Osteocyte (in vitro differentiated cells): ENCODE measurements at places on chromosomes 3 and 15.

- DNase-seq: no peak
These were observed 52.3 kb downstream of the NCEH1 start for GRCh38 chr3:172658344-172659245.

DNA sequence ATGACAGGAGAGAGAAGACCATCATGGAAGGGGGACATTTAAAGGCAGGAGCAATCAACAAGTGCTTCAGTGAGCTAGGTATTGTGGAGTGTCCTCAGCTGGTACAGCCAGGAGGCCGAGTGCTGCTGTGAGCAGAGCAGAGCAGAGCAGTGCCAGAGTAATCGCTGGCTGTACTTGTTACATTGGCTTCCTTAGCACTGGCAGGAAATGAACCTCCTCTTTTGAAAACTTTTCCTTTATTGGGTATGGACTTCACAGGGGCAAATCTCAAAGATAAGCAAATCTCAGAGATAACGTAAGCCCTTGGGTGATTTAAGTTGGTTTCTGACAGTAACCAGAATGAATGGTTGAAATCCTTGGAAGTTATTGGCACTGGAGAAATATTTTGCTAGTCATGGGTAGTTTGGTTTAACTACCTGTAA is 2.1 kb downstream of the SH3GL3 start:
- no peak for DNase-seq

GRCh38 chr3:42133500-42134298 is 42.5 kb downstream of the TRAK1 start:
- no peak for DNase-seq

GRCh38 chr3:182115328-182116015 is 403.7 kb downstream of the SOX2 start:
- DNase-seq: no peak

- DNase-seq: no peak
These were observed 5.1 kb downstream of the SLC38A3 start for GRCh38 chr3:50210176-50210509.

GRCh38 chr3:107242579-107242978 is 134.7 kb upstream of the CCDC54 start:
- DNase-seq: no peak

- DNase-seq: no peak
These were observed 171.8 kb upstream of the CDIN1 start for GRCh38 chr15:36407647-36408046.

DNA sequence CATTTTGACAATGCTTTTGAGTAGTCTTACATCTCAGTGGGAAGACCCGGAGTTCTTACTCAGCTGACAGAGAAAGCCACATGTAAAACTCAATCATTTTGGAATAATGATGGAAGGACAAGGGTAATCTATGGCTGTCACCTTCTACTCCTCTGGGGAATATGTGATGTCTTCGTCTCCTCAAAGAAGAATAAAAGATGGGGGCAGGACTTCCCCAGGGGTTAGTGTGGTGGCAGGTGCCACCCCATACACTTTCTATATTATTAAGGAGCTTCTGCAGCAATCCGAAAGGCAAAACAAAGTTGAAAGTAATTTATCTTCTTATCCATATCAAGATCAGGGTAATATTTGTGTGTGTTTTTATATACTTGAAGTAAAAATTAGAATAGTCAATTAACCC is 180.4 kb upstream of the TOPAZ1 start:
- no peak for DNase-seq

GRCh38 chr3:61060411-61060861 is 190.8 kb downstream of the FHIT start:
- DNase-seq: no peak

DNA sequence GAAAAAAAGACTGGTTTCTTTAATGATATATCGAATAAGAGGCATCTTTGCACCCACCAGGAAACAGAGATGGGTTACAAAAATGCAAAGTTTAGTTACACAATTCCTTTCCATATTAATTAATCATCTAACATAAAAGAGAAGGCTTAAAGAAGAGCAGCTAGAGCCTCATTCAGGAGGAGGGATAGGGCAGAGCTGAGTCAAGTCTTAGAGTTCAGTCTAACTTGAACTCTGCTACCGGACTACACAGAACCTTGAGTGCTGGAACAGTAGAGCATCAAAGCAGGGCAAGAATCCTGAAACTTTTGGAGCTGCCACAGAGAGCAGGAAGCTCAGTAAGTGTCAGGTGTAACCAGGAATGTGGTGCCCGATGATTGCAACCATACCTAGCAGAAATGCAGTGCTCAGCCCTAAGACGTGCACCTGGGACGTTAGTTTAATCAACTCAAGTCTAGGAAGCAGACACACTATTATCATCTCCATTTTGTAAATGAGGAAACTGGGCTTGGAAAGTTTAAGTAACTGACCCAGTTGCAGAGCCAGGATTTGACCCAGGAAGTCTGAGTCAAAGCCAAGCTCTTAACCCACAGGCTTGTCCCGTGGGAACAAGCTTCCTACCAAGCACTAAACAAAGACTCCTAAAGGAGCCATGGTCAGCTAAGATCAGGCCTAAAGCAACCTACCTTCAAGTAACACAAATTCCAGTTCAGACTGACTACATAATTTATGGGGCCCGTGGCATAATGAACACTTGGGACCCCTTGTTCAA is 187.4 kb downstream of the FOXP1 start:
- no peak for DNase-seq

GRCh38 chr3:76367281-76367680 is 581.9 kb upstream of the ZNF717 start:
- no peak for DNase-seq

DNA sequence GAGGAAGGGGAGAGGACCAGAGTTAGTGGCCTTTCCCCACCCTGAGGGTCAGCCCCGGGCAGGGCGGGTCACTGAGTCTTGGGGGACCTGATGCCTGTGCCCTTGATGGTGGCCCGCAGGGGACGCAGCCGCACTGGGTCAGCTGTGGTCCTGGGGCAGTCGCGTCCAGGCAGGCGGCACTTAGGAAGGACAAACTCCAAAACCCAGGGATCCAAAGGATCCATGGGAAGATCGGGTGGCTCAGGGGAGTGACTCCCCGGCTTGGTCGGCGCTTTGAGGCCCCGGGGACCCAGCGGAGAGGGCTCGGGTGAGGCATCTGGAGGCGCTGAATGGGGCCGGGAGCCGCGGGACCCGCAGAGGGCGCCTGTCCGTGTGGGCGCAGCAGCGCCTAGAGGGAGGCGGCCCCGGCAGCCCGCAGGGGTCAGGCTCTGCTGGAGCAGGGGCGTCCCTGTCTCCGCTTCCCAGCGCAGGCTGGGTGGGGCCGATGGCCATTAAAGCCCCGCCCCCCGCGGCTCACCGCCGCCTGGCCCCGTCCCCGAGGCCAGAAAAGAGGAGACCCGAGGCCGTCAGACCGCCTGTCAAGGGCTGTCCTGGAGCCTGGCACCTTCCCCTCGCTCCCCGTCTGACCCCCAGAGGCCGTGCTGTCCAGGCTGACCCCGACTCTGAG is 17.5 kb downstream of the CIDEC start:
- DNase-seq: no peak

DNA sequence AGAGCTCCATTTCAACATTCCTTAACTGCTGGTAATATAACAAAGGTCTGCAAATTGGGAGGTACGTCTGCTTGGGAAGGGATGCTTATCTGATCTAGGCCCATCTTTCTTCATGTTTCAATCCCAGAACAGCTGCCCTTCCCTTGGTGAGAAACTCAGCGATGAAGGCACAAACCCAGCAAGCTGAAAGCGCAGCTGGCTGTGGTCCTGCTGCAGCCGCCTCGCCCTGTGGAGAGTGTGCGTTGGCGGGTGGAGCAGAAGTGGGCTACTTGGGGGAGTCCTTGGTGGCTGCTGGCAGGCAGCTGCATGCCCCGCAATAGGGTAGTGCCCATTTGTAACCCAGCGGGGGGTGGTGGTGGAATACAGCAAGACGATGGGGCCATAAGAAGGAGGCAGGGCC is 160.6 kb upstream of the WNT5A start:
- no peak for DNase-seq

DNA sequence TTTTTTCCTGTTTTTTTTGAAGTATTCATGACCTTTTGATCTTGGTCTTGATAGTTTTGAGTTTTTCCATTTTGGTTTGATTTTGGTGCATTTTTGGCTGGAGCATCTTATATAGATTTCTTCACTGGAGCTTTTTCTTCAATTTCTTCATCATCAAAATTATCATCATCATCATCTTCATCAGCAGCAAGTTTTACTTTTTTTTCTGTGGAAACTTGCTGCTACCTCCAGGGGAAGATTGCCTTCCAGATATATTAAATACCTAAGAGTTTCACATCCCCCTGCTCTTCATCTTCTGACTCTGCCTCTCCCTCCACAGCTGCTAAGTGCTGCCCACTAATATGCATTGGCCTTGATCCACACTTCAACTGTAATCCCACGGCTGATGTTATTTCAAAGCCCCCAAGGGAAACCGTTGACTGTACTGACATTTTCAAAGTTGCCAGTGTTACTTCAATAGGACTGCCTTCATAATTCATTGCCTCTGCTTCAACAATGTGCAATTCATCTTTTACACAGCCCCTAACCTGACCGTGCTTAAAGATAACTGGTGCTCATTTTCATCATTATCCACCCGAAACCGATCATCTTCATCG is 151.7 kb downstream of the NR1D2 start:
- DNase-seq: no peak

- DNase-seq: no peak
These were observed 585 bp downstream of the CSK start for GRCh38 chr15:74782259-74783071.

GRCh38 chr15:39211108-39211979 is 369.5 kb upstream of the THBS1 start:
- no peak for DNase-seq

GRCh38 chr3:111967068-111967467 is 11.8 kb upstream of the ABHD10 start:
- DNase-seq: no peak

GRCh38 chr3:188335656-188336055 is 181.7 kb downstream of the LPP start:
- DNase-seq: no peak

- no peak for DNase-seq
These were observed 273.1 kb upstream of the ALCAM start for GRCh38 chr3:105093371-105094252.

- DNase-seq: no peak
These were observed 39.5 kb upstream of the SCAANT1 start for GRCh38 chr3:63951492-63952247.

DNA sequence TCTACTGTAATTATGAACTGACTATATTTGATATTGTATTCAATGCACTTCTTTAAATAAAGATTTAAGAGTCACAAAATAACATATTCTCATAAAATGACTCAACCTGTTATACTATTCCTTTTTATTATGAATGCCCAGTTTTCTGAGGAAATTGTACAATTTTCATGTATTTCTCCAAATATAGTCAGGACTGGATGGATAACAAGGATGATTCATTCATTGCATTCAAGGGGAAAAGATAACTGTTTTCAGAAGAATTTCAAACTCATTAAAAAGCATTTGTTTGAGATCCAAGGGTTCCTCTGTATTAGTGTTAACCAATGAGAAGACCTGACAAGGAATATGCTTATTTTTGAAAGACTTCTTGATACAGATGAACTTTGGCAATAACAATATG is 163.7 kb downstream of the MEIS2 start:
- no peak for DNase-seq

DNA sequence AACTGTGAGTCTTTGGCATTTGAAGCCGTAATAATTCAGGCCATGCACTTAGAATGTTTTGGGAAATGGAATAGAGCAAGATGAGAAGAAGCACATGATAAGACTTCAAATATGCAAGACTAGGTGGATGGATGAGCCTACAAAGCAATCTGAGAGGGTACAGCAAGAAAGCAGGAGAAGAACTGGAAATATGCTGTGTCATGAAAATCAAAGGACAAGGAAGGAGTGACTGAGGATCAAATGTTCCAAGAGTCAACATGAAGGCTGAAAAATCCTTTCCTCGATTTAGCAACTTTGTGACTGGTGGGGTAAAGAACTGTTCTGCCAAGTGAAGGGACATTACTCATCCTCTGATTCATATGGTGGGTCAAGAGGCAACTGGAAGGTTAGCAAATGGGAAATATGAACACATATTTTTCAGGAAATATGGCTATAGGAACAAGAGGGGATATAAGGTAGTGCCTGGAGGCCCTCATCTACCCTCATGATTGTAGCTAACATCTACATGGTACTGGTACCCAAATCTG is 803.7 kb upstream of the ARRDC4 start:
- no peak for DNase-seq

GRCh38 chr3:197737749-197738462 is 1.2 kb upstream of the RUBCN start:
- DNase-seq: no peak

DNA sequence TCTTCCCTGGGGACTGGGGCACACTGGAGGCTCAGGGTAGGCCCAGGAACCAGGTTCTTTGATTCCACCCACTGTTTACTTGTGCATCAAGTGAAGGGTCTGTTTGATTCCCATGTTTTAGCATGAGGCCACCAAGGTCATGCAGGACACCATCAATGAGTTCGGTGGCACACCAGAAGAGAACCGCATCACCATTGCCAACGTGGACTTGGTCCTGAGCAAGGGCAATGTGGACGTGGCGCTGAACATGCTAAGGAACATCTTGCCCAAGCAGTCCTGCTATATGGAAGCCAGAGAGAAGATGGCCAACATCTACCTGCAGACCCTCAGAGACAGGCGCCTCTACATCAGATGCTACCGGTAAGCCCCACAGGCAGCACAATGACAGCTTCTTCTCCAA is 21.5 kb downstream of the TTC21A start:
- DNase-seq: no peak

DNA sequence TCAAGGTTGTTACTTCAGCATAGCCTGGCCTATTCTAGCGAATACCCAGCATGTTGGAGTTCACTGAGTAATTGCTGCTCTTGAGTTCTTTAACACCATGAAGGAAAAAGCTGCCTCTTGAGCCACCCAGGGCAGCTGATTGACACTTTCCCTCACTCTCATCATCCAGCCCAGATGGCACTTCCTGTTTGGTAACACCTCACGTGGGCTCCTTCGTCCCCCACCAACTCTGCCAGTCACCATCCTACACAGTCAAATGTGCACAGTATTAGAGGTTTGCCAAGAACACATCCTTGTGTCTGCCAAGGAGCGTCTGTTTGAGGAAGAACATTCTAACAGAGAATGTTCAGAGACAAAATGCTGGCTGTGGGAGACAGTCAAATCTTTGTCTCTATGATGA is 266.3 kb downstream of the RPLP1 start:
- DNase-seq: no peak

DNA sequence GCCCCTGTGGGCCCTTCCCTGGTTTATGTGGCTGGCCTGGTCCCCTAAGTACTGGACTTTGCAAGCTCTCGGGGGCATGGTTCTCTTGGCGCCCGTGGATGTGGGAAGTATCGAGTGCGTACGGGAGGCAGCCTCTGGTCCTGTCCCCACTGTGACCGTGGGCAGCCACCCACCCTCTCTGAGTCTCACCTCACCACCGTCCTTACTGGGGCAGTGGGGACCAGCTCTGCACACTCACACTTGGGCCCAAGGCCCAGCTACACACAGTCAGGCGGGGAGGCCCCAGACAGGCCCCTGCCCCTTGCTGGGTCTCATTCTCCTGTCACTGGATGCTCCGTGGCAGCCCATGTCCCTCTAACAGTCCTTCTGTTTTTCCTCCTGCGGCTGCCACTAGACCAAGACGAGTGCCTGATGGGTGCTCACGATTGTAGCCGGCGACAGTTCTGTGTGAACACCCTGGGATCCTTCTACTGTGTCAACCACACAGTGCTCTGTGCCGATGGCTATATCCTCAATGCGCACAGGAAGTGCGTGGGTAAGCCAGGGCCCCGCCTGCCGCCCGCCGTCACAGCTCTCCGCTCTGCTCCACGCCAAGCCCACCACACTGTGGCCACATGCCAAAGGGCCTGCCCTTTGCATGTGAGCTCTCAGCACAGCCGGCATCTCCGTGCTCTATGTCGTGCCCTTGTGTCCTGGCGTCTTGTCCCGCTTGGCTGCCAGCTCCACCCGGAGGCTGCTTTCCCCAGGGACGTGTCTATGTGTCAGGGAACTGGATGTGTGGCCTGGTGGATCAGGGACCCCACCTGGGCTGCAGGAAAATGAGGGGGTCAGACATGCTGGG is 72.7 kb downstream of the FBLN2 start:
- no peak for DNase-seq
